H9 (cell line): ENCODE measurements at places on chromosomes 6 and 20. TPM values are rescaled to one million over a fixed set of nuclear protein-coding genes. Genes with fewer than 3 reads are reported as not detected.

EYA4 gene
- 0.26 TPM in 1 of 2 replicates, not detected in the other for total RNA-seq

- no peak for DNase-seq
Observed at GRCh38 chr6:161788531-161788930, 514.7 kb upstream of the AGPAT4 start.

DNA sequence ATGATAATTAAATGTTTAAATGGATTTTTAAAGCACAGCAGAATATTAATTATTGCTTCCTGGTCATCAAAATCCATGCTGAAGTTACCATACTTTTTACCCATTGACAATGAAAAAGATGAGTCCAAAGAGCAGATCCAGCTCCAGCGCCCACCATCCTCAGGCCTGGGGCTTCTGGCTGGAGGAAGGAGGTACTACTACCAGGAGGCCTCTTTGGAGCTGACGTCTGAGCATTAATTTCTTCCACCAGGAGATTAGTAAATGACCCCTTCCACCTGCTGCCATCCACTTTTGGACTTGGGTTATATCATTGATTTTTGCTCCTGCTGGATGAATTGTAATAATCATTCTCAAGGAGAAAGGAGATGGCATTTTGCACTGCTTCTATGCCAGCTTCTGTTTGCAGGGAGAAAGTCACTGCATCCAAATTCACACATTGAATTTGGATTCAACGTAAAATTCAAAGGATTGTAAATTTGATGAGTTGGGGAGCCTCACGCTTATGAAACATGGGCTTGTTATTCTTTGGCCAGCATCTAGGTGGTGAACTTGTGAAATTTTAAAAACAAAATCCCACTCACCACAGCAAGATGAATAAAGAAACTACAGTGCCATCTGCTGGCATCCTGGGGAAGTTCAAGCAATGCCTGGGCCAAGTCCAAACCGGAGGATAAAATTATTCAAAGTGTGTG lies 121.8 kb downstream of the SASH1 start:
- DNase-seq: peak; percentile 56

GRCh38 chr6:33207552-33208090 lies 679 bp upstream of the RING1 start:
- DNase-seq: no peak

DNA sequence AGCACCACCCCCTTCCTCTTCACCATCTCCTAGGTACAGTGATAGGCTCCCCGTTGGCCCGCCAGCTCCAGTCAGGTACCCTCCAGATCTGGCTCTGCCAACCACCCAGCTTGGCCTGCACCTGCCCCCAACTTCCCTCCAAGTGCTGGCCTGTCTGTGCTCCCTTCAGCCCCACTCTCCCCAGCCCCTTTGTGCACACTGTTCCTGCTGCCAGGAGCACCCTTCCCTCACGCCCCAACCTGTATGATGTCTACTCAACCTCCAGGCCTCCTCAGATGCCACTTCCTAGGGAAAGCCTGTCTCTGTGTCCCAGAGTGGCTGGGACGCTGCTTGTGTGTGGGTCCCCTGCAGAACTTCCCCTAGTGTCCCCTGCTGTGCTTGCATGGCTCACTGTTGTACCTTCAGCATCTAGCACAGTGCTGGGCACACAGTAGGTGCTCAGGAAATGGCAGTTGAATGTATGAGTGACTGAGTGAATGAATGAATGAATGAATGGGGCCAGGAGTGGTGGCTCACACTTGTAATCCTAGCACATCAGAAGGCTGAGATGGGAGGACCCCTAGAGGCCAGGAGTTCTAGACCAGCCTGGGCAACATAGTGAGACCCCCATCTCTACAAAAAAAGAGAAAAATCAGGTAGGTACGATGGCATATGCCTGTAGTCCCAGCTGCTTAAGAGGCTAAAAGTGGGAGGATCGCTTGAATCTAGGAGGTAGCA lies 3.0 kb downstream of the ZBP1 start:
- no peak for DNase-seq

- DNase-seq: peak; percentile 94
Observed at GRCh38 chr6:27019651-27020552, 227.6 kb upstream of the PRSS16 start.

SOX18 gene
- 1.6 and 2.0 TPM in 2 replicates for total RNA-seq

GJA10 gene
- not detected in 2 replicates for total RNA-seq

DNA sequence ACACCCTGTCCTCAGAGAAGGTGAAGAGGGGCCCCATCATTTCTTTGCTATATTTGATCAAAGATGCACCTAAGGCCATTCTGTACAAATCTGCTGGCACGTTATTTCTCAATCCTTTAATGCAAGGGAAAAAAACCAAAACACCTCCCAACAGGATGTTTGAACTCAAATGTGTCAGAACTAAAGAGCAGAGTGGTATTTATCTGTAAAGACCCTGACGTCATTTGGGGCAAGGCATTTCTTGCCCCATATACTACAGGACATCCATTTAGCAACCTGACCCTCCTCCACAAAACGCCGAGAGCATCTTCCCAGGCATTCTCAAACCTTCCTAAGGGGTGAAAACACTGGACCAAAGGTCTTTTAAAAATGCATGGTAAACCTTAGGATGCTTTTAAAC lies 50.8 kb downstream of the ZMYND8 start:
- no peak for DNase-seq

EYS gene
- total RNA-seq: 0.11 TPM in 1 of 2 replicates, not detected in the other

DNA sequence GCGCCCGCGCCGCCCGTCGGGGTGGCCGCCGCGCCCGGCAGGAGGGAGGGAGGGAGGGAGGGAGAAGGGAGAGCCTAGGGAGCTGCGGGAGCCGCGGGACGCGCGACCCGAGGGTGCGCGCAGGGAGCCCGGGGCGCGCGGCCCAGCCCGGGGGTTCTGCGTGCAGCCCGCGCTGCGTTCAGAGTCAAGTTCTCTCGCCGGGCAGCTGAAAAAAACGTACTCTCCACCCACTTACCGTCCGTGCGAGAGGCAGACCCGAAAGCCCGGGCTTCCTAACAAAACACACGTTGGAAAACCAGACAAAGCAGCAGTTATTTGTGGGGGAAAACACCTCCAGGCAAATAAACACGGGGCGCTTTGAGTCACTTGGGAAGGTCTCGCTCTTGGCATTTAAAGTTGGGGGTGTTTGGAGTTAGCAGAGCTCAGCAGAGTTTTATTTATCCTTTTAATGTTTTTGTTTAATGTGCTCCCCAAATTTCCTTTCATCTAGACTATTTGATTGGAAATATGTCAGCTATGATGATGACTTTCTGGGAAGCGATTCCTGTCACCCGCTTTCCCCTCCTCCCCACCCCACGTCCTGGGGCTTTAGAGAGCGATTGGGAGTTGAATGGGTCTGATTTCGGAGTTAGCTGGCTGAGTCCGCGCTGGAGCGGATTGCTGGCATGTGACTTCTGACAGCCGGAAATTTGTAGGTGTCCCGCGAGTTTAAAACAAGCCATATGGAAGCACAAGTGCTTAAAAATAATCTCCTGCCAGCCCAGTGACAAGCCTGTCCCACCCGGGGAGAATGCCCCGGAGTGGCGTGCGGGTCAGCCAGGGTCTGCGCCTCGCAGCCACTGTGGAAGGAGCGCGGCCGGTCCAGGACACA lies 1.1 kb downstream of the ESR1 start:
- peak; percentile 39 for DNase-seq

DNA sequence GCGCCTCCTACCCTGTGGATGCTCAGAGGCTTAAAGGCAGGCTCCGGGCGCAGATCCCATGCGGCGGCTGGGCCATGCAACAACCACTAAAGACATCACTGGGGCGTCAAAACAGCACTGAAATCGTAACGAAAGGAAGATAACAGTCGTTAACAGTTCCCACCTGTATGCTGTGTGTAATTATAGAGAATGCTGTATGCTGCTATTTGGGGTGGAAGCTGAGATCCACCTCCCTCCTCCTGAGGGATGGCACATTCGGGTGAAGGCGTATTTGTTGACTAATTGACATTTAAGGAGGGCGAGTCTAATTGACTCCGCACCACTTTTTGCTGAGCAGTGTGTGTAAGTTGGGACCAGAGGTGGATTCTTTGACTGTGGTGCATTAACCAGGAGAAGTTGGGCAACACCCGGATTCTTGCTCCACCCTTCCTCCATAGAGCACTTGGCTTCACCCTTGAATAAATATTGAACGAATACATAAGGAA lies 687 bp downstream of the SLC35A1 start:
- DNase-seq: no peak

- DNase-seq: no peak
Observed at GRCh38 chr20:32188376-32189122, 19.0 kb downstream of the PLAGL2 start.

- no peak for DNase-seq
Observed at GRCh38 chr6:108565091-108565766, 4.5 kb downstream of the FOXO3 start.

DNA sequence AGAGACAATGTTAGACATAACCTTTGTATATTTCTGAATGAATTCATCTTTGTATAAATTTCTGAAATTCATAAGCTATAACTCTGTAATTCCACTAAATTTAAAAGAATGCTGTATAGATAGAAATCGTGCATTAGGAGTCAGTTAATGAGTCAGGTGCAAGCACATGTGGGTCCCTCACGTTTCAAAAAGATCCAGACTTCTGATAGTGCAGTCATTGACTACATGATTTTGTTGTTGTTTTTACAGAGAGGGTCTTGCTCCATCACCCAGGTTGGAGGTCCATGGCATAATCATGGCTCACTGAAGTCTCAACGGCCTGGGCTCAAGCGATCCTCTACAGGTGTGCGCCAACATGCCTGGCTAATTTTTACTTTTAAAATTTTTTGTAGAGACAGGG lies 14.6 kb downstream of the ESF1 start:
- DNase-seq: no peak
